ENCODE measurements at places on chromosomes 7 and 10. TPM values are rescaled to one million over a fixed set of nuclear protein-coding genes. Genes with fewer than 3 reads are reported as not detected.

SLC13A1 gene
- not detected for total RNA-seq

RPP30 gene
- total RNA-seq, result 45.4 TPM

MSMB gene
- not detected for total RNA-seq

STEAP2 gene
- 4.2 TPM for total RNA-seq

ARHGAP19 gene
- total RNA-seq, result 5.7 TPM

ABCC2 gene
- 138 TPM for total RNA-seq

Measured in A549 treated with GW870086 at 1 μM for 4 hours (cell line).